ENCODE measurements at places on chromosomes 5 and 9.

- peak; percentile 69 for DNase-seq
Observed at GRCh38 chr9:124771867-124772679, 962 bp upstream of the NR6A1 start.

DNA sequence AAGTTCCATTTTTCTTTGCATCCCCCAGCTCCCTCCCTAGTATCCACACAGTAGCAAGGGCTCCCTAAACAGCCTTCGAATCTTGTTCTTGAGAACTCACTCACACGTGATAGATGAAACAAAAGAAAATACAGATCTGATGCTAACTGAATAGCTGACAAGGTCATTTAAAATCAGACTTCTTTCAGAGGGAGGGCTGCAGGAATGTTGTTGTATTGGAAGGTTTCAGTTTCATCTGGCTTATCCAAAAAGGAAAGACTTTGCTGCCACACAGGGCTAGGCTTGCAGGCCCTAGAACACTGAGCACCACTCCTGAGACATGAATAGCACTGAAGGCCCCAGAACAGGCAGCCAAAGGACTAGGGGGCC is 3.2 kb downstream of the CD180 start:
- no peak for DNase-seq

DNA sequence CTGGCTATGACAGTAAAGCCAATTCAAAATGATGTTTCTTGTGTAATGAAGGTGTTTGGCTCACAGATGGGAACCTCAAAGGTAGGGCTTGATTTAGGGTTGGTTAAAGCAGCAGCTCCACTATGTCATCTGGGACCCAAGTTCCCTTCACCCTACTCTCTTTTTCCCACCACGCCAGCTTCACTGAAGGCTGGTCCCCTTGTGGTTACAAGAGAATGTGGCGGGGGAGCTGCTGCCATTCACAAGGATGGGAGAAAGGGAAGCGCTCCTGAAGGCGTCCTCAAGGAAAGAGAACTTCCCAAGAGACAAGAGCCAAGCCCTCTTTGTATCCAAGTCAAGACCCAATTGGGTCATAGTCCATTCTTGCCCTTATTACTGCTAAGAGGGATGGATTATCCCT is 72.7 kb downstream of the NTRK2 start:
- no peak for DNase-seq

DNA sequence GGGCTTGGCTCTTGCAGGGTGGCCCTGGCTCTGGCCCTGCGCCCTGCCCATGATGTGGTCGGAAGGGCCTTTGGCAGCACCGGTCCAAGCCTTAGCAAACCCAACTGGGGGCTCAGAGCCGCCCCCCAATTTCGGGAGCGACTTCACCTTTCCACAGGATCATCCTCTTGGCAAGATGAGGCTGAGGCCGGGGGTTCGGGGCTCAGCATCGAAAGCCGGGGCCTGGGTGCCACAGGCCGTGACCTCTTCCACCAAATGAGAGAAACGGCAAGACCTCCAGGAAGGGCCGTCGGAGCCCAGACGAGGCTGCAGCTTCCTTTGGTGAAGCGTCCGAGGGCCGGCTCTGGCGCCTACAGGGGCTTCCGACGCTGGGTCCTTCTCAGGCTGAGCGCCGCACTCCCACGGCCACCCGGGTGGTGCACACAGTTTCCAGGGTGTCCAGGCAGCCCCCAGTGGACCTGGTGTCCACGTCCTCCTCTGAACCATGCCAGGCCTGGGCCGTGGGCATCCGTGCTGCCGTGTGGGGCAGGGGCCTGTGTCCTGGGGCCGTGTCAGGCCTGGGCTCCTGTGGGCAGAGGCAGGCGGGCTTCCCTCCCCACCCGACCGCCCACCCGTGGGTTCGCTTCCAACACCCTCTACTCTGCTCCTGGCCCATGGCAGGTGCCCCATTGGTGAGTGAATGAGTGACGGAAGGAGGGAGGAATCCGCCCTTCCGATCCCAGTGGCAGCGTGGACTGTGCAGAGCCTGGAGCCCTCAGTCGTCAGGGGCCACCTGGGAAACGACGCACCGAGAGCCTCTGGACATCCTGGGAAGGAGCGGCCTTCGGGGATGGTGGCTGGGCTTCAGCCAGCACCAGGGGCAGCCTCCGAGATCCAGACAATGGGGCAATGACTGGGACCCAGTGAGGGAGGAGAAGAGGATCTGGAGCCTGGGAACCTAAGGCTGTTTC is 5.2 kb upstream of the AGPAT2 start:
- DNase-seq, result no peak

- DNase-seq, result no peak
Observed at GRCh38 chr5:96660971-96661854, 963 bp upstream of the CAST start.

- no peak for DNase-seq
Observed at GRCh38 chr5:81994679-81995078, 22.9 kb downstream of the ATG10 start.

- no peak for DNase-seq
Observed at GRCh38 chr9:755454-756381, 85.8 kb upstream of the DMRT1 start.

DNA sequence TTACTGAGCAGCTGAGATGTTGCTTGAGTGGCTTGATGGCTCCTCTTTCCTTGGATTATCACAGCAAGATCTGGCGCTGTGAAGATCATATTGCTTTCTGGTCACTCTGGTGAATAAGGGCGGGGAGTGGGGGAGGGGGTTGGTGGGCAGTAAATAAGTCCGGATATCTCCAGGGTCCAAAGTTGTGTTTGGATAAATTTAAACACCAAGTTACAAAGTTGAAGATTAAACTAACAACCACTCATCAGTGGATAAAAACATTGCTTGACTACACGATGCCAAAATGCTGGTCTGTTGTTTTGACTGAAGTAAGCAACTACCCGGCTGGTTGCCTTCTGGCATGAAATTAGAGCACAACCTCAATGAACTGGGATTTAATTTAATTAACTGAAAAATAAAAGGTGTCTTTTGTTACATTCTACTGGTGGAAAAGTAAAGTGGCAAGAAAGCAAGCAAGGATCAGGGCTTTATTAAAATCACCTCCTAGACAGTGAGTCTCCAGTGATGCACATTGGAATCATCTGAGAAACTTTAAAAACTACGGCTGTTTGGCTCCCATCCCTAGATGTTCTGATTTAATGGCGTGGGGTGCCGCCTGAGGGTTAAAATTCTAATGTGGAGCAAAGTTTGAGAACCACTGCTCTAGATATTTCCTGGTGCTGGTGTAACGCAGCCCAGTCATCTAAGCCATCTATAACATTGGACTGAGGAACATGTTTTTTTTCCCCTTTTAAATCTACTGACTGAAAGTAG is 86.7 kb upstream of the AGXT2 start:
- no peak for DNase-seq

DNA sequence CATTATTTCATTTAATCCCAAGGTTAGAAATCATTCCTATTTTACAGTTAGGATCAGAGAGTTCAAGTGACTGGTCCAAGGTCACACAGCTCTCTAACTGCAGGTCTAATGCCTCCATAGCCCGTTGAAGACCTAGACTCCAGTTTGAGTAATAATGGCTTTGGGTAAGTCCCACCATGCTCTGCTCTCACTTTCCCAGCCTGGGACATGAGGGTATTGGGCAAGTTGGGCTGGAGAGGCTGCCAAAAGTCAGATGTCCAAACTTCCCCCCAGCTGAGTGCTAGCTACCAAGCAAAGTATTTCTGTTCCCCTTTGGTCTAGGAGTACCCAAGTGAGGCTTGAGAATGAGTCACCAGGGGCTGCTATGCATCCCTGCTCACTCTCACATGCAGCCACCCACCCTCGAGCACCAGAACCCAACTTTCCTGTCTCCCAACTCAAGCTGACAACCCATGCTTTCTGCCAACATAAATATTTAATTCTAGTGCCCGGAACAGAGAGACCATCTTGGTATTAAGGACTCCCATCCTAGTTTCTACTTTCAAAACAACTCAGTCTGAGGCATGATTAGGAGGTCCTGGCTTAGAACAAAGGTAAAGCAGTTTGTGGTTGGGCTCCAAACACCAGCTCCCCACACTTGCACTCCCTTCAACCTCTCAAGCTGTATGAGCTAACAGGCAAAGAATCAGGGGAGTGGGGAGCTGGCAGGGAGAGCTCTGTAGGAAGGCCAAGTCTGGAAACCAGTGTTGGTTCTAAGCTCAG is 236.5 kb upstream of the TRIM32 start:
- DNase-seq, result no peak

DNA sequence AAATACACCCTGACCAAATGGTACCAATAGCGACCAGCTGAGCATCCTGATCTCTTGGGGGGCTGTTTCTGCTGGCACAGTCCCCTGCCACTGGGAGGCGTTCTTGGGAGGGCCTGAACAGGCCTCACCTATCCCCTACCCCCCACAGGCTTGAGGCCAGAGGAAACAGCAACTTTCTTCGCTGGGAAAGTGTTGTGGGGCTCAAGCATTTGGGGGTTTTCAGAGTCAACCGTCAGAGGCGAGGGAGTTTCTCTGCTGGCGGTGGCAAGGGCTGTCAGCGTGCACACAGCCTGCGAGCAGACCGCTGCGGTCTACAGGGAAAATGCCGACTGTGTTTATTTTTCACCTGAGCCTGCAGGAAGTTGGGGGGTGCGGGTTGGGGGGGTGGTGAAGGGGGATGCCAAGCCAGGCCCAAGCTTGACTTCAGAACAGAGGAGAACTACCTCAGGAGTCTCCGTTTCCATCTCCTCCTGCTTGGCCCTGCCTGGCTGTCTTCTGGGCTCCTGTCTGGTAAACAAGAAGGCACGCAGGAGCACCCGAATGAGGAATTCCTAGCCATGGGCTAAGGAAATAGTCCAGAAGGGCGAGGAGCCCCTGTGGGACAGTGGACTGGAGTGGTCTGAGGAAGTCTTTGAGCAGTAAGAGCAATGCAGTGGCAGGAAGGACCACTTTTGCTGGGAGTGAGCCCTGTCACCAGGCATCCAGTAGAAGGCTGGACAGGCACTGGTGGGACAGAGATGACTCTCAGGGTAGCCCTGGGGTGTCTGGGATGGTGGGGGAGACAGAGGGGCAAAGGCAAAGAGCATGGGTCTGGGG is 18.1 kb downstream of the TCF7 start:
- no peak for DNase-seq

GRCh38 chr9:110575945-110576344 is 3.6 kb downstream of the SVEP1 start:
- DNase-seq, result no peak

DNA sequence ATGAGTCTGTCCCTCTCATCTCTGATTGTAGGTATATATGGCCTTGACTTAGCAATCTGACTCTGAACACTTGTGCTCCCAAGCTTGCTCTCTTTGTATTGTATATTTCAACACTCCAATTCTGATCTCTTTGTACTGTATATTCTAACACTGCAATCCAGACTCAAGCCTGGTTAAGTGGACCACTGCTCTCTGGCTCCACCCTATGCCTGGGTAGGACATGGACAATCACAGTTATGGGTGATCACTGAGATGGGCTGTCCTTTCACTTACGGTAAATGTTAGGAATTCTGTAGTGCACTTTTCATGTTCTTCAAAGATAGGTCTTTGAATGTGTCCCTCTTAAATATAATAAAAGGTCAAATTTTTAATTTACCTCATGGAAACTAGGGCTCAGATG is 165.1 kb downstream of the TLR4 start:
- no peak for DNase-seq

GRCh38 chr5:105392122-105392709 is 1829.6 kb upstream of the NUDT12 start:
- DNase-seq, result no peak

DNA sequence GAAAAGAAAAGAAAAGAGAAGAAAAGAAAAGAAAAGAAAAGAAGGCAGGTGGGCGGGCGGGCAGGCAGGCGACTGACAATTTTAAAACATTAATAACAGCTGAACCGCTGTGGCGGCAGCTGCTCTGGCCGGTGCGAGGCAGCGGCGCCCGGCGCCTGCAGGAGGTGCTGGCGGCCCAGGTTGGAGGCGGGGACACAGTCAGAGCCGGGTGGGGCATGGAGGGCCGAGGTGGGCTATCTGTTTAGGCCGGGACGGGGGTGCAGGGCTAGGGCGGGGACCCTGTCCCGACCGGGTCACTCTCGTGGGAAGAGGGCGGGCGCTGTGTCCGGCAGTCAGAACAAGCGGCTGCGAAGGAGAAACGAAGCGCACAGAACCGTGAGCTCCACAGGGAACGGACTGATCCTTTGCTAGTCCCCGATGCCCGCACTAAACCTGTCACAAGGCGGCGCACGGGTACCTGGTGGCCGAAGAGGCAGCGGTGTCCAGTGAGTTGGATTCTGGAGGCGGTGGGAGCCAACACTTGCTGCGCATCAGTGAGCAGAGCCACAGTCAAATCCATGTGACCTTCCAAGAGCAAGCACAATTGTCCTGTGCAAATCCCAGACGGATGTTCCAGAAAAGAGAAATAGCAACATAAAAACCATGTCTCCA is 13.6 kb upstream of the ALDOB start:
- peak; percentile 56 for DNase-seq
